ENCODE measurements at places on chromosomes 6 and 20.

- peak; percentile 64 for DNase-seq
These were observed 1.1 kb upstream of the PHF10 start for GRCh38 chr6:169725125-169726048.

DNA sequence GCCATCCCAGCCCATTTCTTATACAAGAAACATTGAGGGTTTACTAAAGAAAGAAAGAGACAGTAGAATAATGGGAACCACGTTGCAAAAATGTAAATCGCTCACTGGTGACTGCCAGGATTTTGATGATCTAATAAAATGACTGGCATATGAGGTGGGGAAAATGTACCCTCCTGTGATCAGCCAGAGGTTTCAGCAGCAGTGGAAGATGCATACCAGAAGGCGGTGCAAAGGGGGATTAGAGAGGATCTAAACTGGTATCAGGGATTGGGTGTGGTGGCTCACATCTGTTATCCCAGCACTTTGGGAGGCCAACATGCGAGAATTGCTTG lies 60.8 kb upstream of the DDR1 start:
- no peak for DNase-seq

- no peak for DNase-seq
These were observed 232.4 kb downstream of the SAMD5 start for GRCh38 chr6:147740916-147741315.

DNA sequence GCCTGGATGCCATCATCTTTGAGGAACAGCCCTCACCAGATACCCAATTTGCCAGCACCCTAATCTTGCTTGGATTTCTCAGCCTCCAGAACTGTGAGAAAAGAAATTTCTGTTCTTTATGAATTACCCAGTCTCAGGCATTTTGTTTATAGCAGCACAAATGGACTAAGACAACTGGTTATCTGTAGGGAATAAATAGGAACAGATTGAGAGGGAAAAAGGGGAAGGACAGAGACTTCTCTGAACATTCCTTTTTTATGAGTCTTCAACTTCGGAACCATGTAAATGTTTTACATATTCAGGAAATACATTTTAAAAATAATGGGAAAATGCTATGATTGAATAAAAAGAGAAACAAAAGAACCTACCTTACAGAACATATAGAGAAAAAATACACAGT lies 20.9 kb downstream of the KCTD20 start:
- DNase-seq: no peak

GRCh38 chr6:122020588-122021264 lies 378.7 kb upstream of the HSF2 start:
- DNase-seq: no peak

- no peak for DNase-seq
These were observed 348.7 kb downstream of the SMOC2 start for GRCh38 chr6:168789699-168790098.

DNA sequence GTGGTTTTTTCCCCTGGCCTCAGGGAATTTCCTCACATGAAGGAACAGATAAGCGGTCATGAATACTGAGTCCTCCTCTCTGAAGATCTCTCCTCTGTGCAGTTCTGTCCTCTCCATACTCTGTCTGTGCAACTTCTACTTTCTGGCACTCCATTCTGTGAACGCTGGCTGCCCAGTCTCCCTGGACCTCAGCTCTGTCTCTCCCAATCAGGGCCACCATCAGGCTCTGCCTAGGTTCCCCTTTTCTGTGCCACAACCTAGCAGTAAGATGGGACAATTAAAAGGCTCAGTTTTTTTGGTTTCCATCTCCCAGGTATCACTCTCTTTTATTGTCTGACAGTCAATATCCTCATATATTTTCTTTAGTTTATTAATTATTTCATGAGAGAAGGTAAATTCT lies 4.8 kb upstream of the ADGB start:
- no peak for DNase-seq

- DNase-seq: no peak
These were observed 8.2 kb upstream of the SLC2A12 start for GRCh38 chr6:134060491-134061106.

GRCh38 chr6:158131926-158132325 lies 36.1 kb downstream of the SERAC1 start:
- DNase-seq: peak; percentile 44

- DNase-seq: no peak
These were observed 19.5 kb downstream of the ZNF311 start for GRCh38 chr6:28985462-28986164.

GRCh38 chr6:132902901-132903300 lies 88.5 kb downstream of the RPS12 start:
- DNase-seq: no peak

DNA sequence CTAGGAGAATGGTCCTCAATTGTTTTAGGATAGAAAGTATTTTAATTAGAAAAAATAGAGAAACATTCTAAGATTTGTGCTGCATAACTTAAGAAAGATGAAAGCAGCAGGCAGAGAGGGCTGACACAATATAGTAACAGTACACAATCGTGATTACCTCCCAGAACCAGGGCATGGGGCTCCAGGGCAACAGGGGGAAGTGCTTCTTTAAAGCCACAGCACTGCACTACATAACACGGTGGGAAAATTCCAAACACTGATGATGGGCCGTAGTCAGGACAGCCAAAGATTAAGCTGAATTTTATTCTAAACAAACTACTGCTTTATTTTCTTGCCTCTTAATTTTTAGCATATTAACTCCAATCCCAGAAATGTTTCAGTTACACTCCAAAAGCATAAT lies 14.4 kb downstream of the EXOC2 start:
- DNase-seq: no peak

DNA sequence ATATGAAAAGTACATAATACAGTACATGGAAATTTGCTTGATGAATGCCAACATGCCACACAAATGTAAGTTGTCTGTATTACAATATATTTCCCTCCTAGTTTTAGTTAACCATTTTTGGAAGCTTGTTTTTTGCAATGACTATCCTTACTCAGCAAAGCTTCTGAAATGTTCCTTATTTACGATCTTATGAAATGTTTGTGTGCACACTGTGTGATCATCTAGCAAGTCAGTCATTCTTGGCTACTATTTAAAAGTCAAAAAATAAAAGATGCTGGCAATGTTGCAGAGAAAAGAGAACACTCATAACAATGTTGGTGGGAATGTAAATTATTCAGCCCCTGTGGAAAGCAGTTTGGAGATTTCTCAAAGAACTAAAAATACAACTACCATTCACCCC lies 33.8 kb downstream of the SUMO4 start:
- DNase-seq: no peak

GRCh38 chr6:83613378-83613777 lies 95.5 kb downstream of the SNAP91 start:
- no peak for DNase-seq

DNA sequence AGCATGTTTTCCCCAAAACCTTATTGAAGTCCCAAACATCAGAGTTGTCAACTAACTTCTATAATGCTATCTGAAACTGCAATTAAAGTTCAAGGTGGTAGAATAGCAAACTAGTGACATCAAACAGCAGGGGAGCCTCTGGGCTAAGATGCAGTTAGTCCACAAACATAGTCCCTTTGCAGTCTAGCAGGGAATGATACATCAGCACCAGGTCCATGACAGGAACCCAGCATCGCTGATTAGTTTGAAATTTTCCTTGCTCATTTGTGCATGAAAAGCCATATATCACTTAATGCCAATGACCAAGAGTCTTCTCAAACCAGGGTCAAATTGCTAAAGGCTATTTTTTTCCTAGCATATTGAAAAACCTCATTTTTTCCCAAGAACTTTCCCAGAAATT lies 145.3 kb downstream of the HIVEP2 start:
- DNase-seq: no peak

DNA sequence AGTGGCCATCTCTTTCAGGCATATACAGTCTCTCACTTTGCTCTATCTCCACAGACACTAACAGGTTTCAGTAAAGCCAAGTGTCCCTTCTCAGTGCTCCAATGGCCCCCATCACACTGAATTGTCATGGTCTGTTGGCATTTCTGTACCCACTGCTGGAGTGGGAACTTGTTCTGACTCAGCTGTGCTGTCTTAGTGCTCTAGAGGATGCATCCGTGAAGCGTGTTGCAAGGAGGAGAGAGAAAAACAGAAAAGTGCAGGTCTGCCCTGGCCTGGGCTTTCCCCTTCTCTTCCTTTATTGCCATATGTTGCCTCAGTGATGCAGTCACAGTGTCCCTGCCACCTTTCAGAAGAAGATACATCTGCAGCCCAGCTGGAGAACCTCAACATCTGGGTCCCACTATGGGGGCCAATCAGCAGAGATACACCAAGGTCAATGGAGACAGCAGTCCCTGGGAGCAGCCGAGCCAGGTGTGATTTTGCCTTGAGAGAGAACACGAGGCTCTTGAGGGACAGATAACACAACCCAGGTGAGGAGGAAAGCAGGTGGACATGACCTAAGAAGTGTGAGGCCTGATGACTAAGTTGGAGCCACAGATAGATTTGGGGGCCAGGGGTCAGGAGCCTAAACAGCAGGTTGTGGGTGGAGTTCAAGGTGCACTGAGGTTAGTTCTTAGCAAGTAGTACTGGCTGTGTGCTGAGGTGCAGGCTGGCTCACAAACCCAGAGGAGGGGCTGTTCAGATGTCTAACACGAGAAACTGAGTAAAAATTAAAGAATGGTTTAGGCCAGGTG lies 5.6 kb upstream of the PLCG1 start:
- DNase-seq: no peak

GRCh38 chr6:5424726-5425125 lies 163.4 kb downstream of the FARS2 start:
- no peak for DNase-seq

GRCh38 chr20:53048387-53048786 lies 76.2 kb downstream of the TSHZ2 start:
- no peak for DNase-seq

DNA sequence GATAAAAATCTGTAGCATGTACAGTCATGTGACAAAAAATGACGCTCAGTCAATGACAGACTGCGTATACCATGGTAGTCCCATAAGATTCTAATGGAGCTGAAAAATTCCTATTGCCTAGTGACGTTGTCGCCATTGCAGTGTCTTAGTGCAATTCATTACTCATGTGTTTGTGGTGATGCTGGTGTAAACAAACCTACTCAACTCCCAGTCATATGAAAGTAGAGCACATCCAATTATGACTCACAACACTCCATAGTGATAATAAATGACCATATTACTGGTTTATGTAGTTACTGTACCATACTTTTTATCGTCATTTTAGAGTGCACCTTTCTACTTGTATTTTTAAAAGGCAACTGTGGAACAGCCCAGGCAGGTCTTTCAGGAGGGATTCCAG lies 45.0 kb downstream of the TFAP2A start:
- DNase-seq: no peak

DNA sequence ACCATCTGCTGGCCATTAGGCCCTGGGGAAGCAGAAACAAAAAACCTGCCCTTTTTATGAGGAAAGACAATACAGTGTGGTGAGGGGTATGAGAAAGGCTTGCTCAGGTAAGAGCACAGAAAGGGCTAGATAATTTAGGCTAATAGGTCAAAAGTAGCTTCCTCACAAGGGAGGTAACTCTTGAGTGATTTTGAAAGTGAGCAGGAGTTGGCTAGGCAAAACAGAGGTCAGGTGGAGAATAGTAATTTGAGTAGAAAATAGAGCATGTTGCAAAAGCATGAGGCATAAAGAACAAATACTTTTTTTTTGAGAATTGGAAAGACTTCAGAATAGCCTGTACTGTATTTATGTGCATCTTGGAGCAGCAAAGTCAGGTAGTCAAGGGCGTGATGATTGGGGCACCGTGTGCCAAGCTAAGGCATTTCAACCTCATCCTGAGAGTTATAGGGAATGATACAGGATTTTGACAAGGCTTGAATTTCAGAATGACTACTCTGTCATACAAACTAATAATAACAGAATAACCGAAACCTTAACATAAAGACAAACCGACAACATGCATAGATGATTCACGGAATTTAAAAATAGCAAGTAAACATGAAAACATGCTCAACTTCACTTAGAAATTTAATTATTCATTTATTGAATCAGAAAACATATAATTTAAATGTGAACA lies 123.0 kb upstream of the ENPP5 start:
- DNase-seq: no peak

GRCh38 chr20:60895363-60896079 lies 356.5 kb upstream of the CDH4 start:
- DNase-seq: no peak

DNA sequence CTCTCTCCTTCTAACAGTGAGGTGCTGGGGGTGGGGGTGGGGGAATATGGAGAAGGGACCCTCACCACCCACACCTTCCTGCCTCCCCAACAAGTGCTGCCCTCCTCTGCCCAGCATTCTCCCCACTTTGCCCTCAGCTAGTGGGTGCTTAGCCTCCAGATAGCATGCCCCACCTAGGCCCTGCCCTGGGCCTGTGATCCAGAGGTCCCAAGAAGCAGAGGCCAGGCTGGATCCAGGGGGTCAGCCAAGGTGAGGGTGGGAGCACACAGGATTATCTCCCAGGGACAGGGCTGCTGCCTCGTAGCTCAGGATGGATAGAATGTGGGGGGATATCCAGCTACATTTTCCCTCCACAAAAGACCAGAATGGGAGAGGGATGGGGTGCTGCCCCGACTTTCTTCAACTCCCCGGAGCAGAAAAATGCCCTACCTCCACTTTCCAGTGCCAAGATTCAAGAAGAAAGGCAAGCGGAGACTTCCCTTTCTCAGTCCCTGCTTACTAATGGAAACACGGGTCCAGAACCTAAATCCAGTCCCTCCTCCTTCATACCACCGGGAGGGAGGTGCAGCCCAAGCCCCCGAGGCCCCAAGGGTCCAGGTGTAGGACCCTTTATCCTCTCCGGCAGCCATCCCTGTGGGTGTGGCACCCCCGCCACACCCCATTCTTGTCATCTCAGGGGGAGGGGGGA lies 987 bp downstream of the ADISSP start:
- DNase-seq: no peak

DNA sequence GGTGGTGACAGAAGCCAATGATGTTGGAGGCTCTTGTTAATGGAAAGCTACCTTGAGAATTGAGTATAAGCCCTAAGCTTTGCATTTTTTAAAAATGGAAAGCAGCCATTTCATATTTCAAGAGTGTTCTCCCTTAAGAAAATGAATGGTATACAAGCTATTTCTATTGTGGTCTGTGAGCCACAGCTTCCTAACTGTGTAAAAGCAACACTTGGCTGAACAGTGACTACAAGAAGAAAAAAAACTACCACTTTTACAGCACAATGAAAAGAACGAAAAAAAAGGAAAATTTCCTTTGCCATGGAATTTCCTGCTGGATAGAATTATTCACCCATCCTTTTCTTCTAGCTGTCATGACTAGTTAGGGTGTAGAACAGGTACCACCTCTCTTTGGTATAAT lies 397.1 kb upstream of the BTBD3 start:
- no peak for DNase-seq

Measured in RPMI8226 (cell line).